ENCODE measurements at places on chromosomes 1 and 21.

- no peak for DNase-seq
These were observed 10.5 kb upstream of the CNTN2 start for GRCh38 chr1:205032508-205032907.

- peak; percentile 60 for DNase-seq
These were observed 5.3 kb upstream of the CDCP2 start for GRCh38 chr1:54158071-54158470.

DNA sequence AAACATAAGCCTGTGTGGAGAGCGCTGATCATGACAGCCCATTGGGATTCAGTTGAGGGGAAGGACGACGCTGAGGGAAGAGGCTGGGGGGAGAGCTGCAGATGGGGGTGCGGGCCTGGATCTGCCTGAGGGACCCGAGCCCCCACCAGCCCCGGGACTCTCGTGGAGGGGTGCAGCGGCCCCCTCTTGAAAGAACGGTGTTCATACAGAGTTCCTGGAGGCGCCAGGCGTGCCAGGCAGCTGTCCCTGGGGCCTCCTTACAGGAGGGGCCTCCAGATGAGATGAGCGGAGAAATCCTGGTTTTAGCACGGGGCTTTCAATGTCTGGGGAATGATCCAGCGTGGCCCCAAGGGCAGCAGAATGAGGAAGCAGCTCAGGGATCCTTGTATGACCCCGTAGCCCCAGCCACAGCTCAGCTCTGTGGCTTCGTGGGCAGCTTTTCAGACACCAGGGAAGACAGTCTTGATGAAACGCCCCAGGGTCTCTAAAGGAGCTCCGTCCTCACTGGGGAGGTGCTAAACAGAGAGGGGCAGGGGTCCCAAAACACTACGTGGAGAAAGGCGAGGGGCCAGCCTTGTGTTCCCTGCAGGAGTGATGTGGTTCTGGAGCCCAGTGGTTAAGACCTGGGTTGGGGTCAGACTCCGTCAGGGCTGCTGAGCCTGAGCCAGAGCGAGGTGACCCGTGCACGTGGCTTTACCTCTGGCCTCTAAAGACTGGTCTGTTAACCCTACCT lies 7.2 kb upstream of the DSCAM start:
- DNase-seq = no peak

DNA sequence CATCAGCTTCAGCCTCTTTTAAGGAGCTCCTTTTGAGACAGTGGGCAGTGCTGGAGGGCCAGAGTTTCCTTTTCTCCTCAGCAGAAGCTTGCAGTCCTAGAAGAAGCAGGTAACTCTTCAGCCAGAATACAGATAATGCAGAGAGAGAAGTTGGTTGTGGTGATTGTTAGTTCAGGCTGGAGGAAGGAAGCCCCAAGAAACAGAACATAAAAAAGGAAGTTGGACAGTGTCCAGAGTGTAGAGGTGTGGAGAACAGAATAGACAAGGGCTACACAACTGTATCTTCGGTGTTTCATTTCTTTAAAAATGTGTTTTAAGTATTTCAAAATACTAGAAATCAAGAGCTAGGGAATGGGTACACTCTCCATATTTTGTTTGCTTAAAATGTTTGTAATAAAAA lies 6.4 kb upstream of the TACSTD2 start:
- DNase-seq = no peak

- DNase-seq = no peak
These were observed 33.6 kb downstream of the RGS8 start for GRCh38 chr1:182650678-182651338.

DNA sequence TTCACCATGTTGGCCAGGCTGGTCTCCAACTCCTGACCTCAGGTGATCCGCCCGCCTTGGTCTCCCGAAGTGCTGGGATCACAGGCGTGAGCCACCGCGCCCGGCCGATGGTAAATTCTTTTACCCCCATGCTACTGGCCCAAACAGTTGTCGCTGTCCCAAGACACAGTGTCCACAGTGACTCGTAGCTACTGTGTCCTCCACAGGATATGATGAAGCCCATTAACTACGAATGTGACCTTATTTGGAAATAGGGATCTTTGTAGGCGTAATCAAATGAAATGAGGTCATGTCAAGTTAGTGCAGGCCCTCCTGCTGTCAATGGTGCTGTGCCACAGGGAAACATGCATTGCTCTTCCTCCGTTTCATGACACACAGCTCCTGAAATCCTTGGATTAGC lies 8.5 kb downstream of the FNDC10 start:
- no peak for DNase-seq

DNA sequence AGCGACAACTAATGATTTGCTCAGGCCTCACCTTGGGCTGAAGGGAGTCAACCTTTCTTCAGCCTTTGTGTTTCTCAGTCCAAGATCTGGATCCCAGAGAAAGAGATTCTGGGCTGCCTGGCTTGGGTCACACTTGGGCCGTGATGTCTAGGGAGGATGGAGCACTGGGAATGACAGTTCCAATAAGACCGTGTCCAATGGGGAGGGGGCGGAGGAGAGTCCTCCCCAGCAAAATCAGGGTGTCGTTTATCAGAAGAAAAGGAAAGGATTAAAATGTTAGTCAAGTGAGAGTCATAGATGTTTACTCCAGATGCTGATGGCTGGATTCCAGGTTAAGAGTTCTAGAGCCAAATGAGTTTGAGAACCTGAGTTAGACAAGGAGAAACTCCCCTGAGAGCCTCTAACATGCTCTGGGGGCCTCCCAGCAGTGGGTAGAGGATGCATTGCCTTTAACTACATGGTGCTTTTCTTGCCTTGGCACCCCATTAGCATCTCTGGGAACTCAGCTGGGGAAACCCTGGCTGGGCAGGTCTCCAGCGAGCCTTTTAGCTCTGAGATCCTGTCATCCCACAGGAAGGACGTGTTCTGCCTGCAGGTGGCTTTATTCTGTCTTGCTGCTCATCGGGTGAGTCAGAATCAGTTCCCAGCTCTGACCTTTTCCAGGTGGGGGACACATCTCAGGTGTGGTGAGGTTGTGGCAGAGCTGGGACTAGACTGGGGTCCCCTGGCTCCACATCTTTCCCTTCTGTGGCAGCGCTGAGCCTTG lies 22.2 kb downstream of the NIPAL3 start:
- no peak for DNase-seq

- DNase-seq = no peak
These were observed 491.0 kb downstream of the MATN1 start for GRCh38 chr1:30232288-30232899.

DNA sequence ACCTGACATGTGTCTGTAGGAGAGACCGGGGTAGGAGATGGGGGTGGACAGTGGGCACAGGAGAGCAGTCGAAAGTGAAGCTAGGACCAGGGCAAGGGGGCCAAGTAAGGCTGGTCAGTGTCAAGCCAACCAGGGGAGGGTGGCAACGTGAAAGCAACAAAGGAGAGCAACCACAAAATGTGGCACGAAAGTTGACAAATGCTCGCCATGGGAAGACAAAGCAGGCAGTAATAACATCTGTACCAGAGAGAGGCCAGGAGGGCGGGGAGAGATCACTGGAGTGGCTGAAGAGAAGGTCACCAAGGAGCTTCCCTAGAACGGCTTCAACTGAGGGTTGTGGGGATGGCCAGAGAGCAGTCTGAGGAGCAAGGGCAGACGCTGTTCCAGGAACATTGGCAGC lies 17.0 kb downstream of the QSOX1 start:
- DNase-seq = no peak

- no peak for DNase-seq
These were observed 223.7 kb upstream of the CSF3R start for GRCh38 chr1:36706416-36706815.

DNA sequence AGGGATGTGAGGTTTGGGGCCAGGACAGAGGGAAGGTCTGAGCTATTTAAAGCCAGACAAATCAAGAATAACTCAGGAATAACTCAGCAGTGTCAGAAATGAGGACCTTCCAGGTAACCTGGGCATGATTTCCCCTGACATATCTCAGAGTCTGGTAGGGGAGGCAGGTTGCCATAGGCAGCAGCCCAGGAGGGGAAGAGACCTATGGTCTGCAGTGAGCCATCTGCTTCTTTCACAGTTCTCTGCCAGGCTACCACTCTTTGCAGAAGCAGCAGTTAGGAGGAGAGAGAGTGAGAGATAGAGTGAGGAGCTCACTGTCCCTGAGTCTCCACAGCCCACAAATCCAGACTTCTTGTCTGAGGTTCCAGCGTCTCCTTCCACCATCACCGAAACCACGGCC lies 6.3 kb upstream of the VSIG8 start:
- no peak for DNase-seq

- DNase-seq = no peak
These were observed 2.9 kb upstream of the SLC2A7 start for GRCh38 chr1:9028921-9029705.

DNA sequence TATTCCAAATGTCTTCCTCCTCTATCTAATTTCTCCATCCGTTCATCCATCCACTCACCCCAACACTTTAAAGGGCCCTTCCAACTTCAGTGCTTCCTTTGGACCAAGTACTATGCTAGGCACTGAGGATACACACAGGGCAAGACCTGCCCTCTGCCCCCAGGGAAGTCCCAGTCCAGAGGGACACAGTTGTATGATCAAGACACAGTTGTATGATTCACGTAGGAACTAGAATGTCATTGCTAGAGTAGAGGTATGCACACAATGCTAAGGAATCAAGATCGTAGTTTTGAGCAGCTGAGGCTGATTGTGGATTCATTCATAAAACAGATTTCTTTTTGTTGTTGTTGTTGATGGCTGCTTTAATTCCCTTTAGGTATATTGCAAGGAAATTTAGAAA lies 11.6 kb upstream of the IER5 start:
- DNase-seq = no peak

- DNase-seq = no peak
These were observed 112.8 kb downstream of the KCND3 start for GRCh38 chr1:111876631-111877030.

DNA sequence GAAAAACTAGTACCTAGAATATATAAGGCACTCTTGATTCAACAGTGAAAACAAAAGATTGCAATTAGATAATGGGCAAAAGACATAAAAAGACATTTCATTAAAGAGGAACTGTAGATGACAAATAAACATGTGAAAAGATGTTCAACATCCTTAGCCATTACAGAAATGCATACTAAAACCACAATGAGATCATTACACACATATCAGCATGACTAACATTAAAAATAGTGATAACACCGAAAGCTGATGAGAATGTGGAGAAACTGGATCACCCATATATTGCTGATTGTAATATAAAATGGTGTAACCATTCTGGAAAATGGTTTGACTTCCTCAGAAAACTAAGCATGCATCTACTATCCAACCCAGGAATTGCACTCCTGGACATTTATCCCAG lies 340.3 kb downstream of the SEC16B start:
- DNase-seq = no peak

DNA sequence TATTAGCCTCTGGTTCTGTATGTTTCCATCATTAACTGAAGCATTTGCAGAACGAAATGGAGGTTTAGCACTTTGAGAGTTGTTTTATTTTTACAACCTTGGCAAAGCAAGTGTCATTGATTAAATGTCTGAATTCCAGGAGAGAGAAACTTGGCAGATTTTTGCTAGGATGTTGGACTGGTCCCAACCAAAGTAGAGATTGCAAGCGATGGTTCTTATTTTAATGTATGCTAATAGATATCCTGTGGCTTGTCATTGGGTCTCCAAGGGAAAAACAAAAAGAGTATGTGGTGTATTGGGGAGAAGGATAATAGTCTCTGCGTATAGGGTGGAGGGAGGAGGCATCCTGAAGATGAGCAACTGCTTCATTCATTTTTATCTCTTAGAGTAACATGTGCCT lies 457.2 kb upstream of the RUNX1 start:
- no peak for DNase-seq

- DNase-seq = no peak
These were observed 43.0 kb downstream of the PLXNA2 start for GRCh38 chr1:208201229-208201628.

Measured in NCI-H1436 (cell line).